CD4-positive, alpha-beta T cell treated with Interferon alpha-2 for 1 hour (primary cell): ENCODE measurements at places on chromosomes 5 and 9.

DNA sequence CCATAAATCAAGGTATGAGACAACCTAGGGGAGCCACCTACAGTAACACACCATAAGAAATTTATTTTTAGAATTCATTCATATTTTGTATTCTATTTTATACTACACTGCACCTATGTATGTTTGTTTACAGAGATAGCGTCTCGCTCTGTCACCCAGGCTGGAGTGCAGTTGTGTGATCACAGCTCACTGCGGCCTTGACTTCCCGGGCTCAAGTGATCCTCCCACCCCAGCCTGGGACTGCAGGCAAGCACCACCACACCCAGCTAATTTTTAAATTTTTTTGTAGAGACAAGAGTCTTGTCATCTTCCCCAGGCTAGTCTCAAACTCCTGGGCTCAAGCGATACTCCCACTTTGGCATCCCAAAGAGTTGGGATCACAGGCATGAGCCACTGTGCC, 25.4 kb downstream of the MAPKAP1 start:
- DNase-seq, result no peak

DNA sequence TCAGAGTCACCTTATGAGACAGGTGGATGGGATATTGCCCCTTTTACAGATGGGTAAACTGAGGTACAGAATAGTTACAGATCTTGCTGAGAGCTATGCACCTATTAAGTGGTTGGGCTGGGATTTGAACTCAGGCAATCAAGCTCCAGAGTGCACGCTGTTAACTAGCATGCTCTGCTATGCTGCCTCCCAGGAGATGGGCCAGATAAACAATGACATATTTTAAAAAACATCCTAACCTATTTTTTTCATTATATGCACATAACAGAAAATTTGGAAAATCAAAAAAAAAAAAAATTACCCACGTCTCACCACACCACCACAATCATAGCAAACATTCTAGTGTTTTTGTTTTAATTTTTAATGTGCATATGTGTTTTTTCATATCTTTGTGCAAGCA, 123.4 kb upstream of the STC2 start:
- DNase-seq, result no peak

- no peak for DNase-seq
Measured at GRCh38 chr5:143730112-143730801, 81.7 kb upstream of the HMHB1 start.

DNA sequence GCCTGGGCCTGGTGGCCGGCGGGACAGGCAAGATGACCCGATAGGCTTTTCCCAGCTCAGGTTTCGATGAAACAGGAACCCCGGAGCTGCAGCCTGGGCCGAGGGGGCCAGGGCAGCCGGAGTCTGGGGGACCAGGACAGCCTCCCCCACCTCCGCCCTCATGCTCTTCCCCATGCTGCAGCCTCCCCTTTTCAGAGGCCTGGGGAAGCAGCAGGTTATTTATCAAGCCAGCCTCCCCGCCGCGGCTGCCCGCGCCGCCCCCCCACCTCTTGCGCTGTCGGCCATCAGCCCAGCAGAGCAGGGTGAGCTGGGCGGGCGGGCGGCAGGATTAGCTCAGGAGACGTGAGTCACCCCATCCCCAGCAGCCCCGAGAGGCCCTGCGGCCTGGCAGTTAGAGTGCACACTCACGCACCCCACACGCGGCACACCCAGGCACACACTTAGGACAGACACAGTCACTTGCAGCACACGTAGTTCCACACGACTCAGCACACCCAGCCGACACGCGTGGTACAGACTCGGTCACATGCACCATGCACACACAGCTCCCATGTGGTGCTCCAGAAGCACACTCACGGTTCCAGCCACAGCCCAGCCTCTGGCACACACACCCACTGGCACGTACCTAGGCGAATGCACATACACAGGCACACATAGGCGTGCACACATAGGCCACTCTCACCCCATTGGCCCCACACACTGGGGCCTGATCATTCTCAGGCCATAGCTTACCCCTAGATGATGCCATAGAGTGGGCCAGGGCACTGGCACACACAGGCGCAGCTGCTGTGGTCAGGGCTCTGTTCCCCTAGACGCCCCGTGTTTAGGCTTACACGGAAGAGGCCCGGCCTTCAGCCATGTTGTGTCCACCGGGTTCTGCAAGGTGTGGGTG, 13.0 kb downstream of the CXXC5 start:
- DNase-seq, result peak; percentile 75
